ENCODE measurements at places on chromosomes 5 and 9. TPM values are rescaled to one million over a fixed set of nuclear protein-coding genes. Genes with fewer than 3 reads are reported as not detected.

The PCDHGA1 gene
- total RNA-seq: 1.1 TPM

The CNTNAP3B gene
- total RNA-seq: not detected

The TAF11L10 gene
- not detected for total RNA-seq

The ACTBL2 gene
- not detected for total RNA-seq

The TCF7 gene
- total RNA-seq: 1.6 TPM

The RMND5B gene
- total RNA-seq: 24.7 TPM

The TTC39B gene
- 13.0 TPM for total RNA-seq

The TRPM6 gene
- 0.12 TPM for total RNA-seq

The WNT8A gene
- not detected for total RNA-seq

The CLK4 gene
- 22.5 TPM for total RNA-seq

The GNA14 gene
- 3.4 TPM for total RNA-seq

The ADAMTSL2 gene
- total RNA-seq: not detected

The PIP5K1B gene
- total RNA-seq: not detected

The PTGS1 gene
- 14.2 TPM for total RNA-seq

The CCDC183 gene
- 0.73 TPM for total RNA-seq

The TMEM174 gene
- total RNA-seq: not detected

The SPINK6 gene
- not detected for total RNA-seq

The FABP6 gene
- not detected for total RNA-seq

The IGIP gene
- 10.4 TPM for total RNA-seq

The SLC25A25 gene
- total RNA-seq: 36.2 TPM

The REEP2 gene
- total RNA-seq: 16.1 TPM

The SPOCK1 gene
- total RNA-seq: 11.5 TPM

The MIER3 gene
- total RNA-seq: 21.6 TPM

The PCDHB2 gene
- 6.8 TPM for total RNA-seq

The GAS1 gene
- total RNA-seq: 980 TPM

The NIPAL4 gene
- total RNA-seq: 0.12 TPM

The NFX1 gene
- 38.3 TPM for total RNA-seq

The WDR41 gene
- total RNA-seq: 116 TPM

The PCDHA1 gene
- under 0.01 TPM for total RNA-seq

The ROPN1L gene
- total RNA-seq: 0.32 TPM

Measured in hair follicle dermal papilla cell (primary cell).